LHCN-M2 (cell line): ENCODE measurements at places on chromosomes 7 and 10.

DNA sequence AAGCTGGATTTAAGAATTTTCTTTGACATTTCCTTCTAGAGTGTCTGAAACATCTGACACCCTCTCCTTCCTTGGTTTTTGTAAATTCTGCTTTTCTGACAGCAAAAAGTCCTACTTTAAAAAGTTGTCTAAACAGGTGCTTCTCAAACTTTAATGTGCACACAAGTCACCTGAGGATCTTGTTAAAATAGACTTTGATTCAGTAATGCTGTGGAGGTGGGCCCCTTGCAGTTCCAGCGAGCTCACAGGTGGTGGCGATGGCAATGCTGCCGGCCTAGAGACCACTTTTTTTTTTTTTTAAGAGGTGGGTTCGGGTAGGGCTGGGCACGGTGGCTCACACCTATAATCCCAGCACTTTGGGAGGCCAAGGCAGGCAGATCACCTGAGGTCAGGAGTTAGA, 77.1 kb downstream of the ABCC2 start:
- no peak for DNase-seq

GRCh38 chr10:20623546-20623945, 273.6 kb downstream of the NEBL start:
- DNase-seq, result no peak

DNA sequence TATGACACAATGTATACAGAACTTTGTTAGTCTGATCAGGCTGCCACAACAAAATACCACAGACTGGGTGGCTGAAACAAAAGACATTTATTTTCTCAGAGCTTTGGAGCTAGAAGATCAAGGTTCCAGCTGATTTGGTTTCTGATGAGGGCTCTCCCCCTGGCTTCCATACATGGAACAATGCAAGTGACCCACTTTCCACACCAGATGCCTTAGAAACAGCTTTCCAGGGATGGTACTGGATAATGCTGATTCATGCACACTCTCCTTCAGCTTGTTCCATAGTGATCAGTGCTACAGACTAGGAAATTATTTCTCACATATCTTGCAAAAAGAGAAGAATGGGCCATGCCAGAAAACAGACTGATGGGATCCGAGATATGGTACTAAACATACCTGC, 1274.9 kb upstream of the SORCS1 start:
- DNase-seq, result no peak

DNA sequence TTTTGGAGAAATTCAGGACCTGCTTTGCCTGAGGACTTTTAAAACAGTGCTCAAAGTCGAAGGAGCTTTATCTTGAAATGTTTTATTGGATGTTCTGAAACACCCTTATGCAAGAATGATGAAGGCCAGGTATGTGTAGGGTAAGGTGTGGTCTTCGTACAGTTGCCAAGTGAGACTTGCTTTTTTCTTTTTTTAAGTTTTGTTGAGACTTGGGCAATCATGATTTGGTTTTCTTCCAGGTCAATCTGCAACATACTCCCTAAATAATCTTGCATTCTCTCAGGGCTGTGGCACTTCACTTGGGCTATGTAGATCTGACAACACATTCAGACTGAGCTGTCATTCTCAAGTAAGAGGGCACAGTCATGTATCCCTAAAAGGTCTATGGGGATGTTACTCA, 75.0 kb downstream of the GATA3 start:
- DNase-seq, result no peak

DNA sequence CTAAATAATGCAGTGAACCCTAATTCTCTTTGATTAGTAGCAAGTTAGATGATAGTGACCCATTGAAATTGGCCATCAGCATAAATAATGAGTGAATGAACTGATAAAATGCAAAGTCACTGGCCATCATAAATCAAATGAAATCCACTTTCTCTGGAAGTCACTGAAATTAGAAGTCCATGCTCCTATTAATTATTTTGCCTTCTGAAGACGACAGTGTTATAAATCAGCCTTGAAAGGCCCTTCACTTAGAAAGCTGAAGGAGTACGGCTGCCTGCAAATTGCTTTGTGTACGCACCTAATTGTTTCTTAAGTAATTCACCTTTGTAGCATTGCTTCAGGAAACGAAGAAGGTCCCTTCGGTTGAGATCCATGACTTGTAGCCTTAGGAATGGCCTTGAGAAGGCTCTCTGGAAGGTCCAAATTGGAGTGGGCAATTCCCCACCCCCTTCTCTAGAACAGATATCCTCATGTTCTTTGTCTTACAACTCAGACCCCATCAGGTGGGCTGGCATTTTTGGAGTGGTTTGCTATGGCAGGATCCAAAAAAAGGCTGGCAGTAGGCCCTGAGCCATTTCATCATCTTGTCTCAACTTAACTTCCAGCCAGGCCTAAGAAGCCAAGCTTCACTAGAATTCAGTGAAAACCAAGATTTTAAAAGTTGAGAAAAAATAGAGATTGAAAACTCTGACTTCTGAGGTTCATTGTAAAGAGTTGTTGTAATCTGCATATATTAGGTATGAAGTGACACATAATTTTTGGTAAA, 420.3 kb downstream of the LRMDA start:
- no peak for DNase-seq

GRCh38 chr7:128299109-128299607, 44.5 kb downstream of the RBM28 start:
- DNase-seq, result no peak

DNA sequence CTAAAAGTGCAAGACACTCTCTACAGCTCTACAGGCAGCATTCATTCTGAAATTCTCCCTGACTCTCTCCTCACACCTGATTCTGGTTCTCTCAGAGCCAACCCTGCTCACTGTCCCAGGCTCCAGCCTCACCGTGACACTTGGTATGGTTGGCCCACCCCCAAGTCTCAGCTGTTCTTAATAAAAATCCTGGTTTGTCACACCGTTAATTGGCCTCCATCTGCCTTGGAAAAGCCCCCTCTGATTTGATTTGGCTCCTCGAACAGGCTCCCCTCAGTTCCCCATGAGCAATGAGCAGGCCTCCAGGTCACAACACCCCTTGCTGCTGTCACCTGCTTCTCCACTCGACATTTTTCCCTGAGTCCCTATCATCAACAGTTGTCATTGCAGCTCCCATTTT, 507.3 kb upstream of the AUTS2 start:
- no peak for DNase-seq

DNA sequence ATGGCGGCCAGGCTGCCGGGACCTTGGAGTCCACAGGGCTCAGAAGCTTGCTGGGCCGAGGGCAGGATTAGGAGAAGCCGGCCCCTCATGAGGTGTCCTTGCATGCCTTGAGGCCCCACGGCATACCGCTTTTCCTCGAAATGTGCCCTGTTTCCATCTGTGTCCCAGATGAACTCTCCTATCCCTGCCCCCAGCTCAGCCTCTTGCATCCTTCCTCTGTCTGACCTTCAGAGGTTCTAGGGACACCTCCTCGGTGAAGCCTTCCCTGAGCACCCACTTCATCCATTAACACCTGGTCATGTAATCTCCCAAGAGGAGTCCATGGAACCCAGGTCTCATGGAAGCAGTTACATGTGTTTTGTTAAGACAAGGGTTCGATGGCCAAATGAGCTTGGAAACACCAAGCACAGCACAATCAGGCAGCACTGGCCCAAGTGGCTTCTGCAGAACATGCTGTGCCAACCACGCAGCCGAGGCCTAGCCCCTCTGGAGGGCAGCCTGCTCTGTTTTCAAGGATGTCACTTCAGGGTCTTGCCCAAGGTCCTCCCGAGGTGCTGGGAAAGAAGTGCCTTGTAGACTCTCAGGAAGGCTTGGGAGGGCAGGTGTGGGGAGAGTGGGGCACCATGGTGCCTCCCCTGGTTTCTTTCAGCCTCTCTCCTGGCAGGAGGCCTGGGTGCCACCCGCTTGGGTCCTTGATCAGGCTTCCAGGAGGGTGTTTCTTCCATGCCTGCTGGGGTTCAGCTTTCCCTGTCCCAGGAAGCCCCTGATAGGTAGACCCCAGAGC, 124.3 kb downstream of the NEURL1 start:
- DNase-seq, result no peak

GRCh38 chr7:98240961-98241673, 10.9 kb downstream of the TECPR1 start:
- DNase-seq, result peak; percentile 22

GRCh38 chr7:3367261-3367660, 66.2 kb downstream of the SDK1 start:
- peak; percentile 26 for DNase-seq

- peak; percentile 6 for DNase-seq
Measured at GRCh38 chr10:27568196-27569175, 64.4 kb downstream of the RAB18 start.

DNA sequence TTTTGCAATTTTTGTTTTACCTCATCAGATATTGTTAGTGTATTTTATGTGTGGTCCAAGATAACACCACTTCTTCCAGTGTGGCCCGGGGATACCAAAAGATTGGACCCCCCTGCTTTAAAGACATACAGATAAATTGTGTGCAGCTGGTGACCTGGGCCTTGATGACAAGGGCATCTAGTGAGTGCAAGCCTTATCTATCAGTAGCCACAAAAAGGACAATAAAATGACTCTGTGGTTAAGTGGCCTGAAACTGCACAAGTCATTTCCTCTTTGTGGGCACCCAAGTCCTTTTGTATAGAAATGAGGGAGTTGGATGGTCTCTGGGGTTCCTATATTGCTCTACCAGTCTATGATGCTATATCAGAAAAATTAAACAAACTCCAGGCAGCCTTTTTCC, 98.1 kb downstream of the PARD3 start:
- DNase-seq, result no peak

GRCh38 chr7:89623018-89623672, 531.1 kb upstream of the STEAP1 start:
- DNase-seq, result peak; percentile 5

DNA sequence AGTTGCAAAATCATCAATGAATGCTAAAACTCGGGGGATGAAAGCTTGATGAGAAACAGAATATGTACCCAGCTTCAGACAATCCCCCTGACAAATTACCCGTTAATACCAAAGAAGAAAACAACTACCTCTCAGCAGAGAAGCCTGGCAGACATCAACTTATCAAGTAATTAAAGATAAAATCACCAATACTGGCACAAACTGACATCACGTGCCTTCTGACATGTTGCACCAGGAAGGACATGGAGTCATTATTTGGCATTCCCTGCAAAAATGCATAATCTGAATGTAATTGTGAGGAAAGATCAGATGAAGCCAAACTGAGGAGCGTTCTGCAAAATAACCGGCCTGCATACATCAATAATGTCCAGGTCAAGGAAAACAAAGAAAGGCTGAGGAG, 7.7 kb downstream of the SLIT1 start:
- DNase-seq, result no peak

GRCh38 chr7:86469680-86470295, 173.9 kb upstream of the GRM3 start:
- DNase-seq, result peak; percentile 64

- no peak for DNase-seq
Measured at GRCh38 chr7:93906267-93906666, at the start of gene GNGT1. Gene GNGT1, plus strand, starts transcription at chr7:93906567. Its CDS starts 180 bp downstream, at chr7:93906747.

- DNase-seq, result peak; percentile 97
Measured at GRCh38 chr7:42972699-42973500, 40.7 kb downstream of the MRPL32 start.

- no peak for DNase-seq
Measured at GRCh38 chr10:52029628-52030027, 284.5 kb upstream of the DKK1 start.

DNA sequence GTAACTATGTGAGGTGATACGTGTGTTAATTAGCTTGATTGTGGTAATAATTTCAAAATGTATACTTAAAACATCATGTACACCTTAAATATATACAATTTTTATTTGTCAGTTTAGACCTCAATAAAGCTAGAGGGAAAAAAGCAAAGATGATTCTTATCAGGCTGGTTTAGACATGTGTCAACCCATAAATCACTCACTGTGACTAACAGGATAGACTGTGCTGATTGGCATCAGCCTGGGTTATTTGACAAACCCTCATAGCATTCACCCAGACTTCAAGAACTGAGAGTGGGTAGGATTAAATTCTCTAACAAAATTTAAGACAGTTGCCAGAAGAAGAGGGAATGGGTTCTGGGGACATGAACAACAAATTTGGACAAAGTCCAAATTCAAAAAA, 73.8 kb upstream of the TMEM140 start:
- no peak for DNase-seq

DNA sequence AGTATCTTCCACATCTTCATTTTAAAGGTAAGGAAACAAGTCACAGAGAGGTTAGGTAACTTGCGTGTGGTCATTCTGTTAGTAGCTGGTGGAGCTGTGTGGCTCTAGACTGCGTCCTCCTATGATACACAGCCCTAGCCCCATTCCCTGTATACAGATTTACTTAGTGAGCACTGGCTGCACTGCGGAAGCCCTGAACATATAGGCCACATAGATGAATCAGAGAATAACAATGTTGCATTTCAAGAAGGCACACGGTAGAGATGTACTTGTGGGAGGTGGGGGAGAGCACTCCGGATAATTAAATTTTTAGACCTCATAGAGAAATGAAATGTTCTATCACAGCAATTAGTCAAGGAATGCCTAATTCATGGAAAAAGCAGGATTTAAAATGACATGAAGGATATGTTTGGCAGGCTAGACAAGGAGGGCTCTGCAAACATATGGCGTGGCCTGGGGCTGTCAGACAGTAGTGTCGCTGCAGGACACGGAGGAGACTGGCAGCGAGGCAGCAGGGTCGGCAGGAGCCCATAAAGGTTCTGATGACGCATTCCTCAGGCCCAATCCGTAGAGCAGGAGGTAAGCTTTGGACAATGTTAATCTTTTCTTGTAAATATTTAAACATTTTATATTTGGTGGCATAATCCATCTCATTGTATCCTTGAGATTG, 29.5 kb downstream of the RAB11FIP2 start:
- no peak for DNase-seq

GRCh38 chr7:36792421-36792820, 68.1 kb upstream of the AOAH start:
- no peak for DNase-seq

DNA sequence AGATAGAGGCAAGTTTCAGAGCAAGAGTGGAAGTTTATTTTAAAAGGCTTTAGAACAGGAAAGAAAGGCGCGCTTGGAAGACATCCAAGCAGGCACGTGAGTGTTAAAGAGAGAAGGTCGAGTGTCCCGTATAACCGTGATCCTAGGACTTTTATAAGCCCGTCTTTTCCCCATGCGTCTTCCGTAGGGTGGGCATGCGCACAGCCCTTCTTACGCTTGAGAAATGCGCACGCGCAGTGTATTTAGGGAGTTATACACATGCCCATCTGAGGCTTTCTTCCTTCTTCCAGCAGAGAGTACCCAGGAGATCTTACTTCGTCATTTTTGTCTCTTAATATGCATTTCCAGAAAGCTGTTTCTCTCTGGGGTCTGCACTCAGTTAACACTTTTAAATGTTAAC, 52.4 kb downstream of the CALD1 start:
- no peak for DNase-seq

GRCh38 chr10:42836771-42837468, 54.3 kb downstream of the BMS1 start:
- DNase-seq, result no peak
